ENCODE measurements at places on chromosomes 4 and X. TPM values are rescaled to one million over a fixed set of nuclear protein-coding genes. Genes with fewer than 3 reads are reported as not detected.
A peak's percentile ranks its signal among the peaks of the same experiment; 100 is the strongest.

- DNase-seq: no peak
Measured at GRCh38 chr4:146647615-146648460, 9.1 kb downstream of the POU4F2 start.

ZXDB gene
- total RNA-seq: 5.6 TPM

FTHL17 gene
- not detected for total RNA-seq

DNA sequence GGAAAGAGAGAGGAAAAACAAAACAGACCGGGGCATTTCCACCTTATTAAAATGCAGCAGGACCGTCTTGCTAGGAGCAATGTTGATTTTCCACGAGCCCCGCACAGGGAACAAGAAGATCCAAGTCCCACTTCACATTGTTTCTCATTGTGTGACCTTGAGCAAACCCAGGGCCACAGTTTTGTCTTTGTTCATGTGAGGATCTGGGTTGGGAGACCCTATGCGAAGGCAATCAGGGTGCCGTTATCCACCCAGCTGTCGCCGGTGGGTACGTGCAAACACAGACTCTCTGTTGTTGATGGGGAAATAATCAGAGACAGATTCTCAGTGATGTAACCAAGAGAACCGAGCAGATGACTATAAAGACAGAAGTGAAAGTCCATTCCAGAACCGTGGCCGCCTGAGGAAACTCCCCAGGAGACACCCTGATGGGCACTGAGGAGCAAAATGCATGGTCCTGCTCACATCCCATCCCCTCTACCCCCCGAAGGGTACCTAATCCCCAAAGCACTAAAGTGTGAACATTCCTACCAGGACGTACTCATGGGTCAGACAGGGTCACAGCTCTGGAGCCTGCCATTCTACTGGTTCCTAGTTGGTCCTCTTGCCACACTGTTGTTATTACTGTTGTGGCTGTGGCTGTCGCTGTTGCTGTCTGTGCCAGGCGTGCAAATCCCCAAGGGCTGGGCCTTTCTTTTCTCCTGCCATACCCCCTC is 102.7 kb upstream of the RBPJ start:
- no peak for DNase-seq

DNA sequence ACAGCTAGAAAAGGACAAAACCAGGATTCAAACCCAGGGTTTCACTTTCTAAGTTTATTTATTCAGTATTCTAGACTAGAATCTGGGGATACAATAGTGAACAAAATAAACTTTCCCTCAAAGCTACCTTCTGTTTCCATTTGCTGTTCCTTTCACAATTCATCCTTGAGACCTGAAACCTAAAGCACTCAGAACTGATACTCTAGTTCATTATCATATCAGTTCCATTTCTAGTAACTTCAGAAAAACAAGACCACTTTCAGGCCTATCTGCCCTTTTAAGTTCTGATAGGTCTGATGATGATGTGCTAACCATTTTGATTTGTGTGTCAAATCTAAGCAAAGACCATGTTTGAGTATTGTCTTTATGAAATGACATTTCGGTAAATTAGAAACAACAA is 7.8 kb upstream of the XK start:
- DNase-seq: no peak

DNA sequence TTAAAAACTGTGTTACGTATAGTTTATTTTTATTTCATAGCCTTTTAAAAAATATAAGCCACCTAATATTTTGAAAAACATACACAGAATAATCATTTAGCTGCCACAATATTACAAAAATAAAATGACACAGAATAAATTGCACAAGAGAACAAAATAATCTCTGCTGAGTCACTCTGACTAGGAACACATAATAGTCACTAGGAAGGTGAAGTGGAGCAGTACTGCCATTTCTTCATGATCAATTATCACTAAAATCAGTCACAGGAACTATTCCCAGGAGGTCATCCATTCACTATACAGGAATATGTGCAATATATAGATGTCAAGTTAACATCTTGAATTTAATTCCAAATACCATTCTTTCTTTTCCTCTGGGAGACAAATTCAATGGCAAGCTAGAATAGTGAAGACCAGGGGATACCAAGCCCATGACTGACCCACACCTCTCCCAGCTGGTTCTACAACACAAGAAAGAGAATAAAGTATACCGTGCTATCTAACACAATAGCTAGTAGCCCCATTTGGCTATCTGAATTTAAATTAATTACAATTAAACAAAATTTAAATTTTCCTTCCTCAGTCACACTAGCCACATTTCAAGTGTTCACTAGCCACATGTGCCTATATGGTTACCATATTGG is 5.9 kb downstream of the SMIM43 start:
- DNase-seq: no peak

ADGRG2 gene
- 0.58 TPM for total RNA-seq

- DNase-seq: no peak
Measured at GRCh38 chrX:139692506-139692849, 15.5 kb downstream of the MCF2 start.

- no peak for DNase-seq
Measured at GRCh38 chr4:85595098-85595775, 120.3 kb downstream of the ARHGAP24 start.

DNA sequence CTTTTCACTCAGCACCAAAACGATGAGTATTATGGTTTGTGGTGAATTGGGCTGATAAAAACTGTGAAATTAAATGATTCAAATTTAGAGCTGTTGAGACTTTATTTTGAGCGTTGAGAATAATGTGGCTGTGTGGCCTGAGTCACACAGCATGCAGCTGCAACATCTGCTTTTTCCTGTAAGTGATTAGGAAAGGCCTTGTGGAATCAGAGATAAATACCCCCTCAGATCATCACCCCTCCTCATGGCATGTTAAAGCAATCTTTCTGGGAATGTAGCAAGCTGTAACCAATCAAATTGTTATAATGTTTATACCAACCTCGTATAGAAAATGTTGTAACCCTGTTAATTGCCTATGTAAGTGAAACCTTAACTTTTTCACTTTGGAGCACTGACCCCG is 90.0 kb upstream of the GRPR start:
- no peak for DNase-seq

DNA sequence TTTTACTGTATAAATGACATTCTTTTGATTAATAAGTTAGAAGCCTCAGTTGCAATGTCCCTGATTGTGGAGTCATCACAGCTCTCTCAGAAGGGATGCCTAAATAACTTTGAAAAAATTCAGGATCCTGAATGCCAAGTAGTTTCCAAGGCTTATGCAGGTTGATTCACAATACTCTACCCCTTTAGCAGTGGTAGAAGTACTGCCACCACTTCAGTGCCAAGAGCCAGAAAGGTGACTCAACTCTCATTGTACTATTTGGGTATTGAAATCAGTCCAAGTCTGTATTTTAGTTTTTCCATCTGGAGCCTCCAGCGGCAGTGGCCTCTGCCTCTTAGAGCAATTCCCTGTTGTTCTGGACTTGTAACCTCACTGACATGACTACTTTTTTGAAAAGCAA is 320.1 kb upstream of the NDST4 start:
- no peak for DNase-seq

DNA sequence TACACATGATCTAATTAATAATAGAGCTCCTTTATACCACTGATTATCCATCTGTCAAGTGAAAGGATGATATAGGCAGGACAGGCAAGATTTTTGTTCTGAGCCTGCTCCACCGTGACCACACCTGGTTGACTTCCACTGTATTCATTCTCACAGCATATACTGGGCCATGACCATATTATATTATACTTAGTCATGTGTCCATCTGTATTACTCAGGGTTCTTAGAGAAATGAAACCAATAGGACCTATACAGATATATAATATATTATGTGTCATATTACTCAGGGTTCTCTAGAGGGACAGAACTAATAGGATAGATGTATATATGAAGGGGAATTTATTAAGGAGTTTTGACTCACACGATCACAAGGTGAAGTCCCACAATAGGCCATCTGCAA is 675.1 kb downstream of the GRXCR1 start:
- no peak for DNase-seq

ENAM gene
- not detected for total RNA-seq

DNA sequence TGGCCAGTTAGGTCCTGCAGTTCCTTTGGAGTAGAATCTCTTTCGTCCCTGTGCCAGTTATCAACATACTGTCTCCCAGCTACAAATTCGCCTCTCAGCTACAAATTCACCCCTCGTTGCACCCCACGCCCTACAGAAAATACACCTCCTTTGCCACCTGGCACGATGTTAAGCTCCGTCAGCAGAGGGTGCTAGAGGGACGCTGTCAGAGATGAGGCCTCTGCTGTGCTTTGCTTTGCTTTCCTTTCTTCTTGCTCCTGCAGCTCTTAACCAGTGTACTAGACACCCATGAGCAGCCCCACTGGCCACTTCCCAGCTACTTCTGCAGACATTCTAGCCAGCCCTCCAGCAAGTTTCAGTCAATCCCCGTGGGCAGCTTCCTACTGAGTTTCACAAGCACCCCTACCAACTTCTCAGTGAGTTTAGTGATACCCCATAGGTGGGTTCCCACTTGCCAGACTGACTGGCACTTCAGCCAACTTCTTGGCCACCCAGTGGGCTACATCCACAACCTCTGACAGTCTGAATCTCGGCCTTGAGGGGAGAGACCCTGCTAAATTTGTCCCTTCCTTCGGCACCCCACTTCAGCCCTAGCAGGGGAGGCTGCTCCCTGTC is 21.8 kb downstream of the HAUS3 start:
- peak; percentile 79 for DNase-seq

GRCh38 chrX:153564047-153564606 is 34.8 kb downstream of the CCNQ start:
- no peak for DNase-seq

DAPP1 gene
- not detected for total RNA-seq

DNA sequence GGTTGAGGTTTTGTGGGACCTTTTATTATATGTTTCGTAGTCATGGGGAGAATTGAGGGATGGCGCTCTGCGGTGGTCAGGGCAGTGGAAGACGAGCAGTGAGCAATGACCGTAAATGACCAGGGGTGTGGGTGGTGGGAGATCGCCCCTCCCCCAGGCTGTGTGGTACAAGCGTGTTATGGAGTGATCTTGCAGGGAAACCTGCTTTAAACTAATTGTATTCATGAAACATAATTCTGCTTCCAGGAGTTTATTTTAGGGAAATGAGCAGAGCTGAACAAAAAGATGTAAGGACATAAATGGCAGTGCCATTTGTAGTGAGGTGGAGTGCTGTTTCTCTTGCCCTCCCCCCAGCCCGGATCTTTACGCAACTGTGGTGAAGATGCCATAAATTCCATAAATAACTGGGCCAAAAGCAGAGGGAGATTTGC is 20.2 kb downstream of the GYG2 start:
- DNase-seq: peak; percentile 45

- peak; percentile 50 for DNase-seq
Measured at GRCh38 chr4:109560687-109561461, 828 bp downstream of the MCUB start.

GRCh38 chr4:140092094-140092851 is 61.7 kb downstream of the MAML3 start:
- peak; percentile 24 for DNase-seq

MCF2 gene
- total RNA-seq: 0.49 TPM

PAK3 gene
- total RNA-seq: 0.68 TPM

DNA sequence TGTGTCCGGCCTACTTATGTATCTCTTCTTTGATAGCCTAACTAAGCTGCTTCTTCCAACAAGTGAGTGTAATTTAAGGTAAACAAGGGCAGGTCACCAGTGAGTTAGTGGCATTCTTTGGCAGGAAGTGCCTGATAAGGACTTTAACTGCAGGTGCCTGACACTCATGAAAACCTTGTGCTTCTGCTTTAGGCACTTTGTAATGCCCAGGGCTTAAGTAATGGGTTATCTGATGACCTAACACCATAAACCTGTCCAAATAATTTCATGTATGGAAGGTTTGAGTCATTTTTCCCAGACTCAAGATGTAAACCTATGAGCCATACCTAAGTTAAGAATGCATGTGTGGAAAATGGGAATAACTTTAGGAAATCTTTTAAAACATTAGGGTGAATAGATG is 43.0 kb downstream of the BCOR start:
- DNase-seq: no peak

DNA sequence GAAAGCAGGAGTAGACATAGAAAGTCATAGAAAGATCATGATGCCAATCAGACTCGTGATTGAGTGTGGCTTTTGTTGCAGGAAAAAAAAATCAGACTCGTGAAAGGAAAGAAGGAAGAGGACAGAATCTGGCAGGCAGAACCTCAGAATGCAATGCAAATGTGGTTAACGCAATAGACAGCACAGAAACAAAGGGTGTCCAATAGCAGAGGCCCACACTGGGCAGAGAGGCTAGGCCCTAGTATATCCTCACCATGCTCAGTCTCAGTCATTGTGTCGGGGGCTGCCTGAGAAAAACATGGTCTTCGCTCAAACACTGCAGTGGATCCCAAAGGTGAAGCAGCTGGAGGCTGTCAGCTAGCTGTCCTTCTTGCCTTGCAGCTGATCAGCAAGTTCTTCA is 102.8 kb upstream of the MAOA start:
- no peak for DNase-seq

GRCh38 chrX:47587091-47587891 is 5.1 kb downstream of the TIMP1 start:
- no peak for DNase-seq

CT83 gene
- total RNA-seq: not detected

GATA1 gene
- total RNA-seq: not detected

DNA sequence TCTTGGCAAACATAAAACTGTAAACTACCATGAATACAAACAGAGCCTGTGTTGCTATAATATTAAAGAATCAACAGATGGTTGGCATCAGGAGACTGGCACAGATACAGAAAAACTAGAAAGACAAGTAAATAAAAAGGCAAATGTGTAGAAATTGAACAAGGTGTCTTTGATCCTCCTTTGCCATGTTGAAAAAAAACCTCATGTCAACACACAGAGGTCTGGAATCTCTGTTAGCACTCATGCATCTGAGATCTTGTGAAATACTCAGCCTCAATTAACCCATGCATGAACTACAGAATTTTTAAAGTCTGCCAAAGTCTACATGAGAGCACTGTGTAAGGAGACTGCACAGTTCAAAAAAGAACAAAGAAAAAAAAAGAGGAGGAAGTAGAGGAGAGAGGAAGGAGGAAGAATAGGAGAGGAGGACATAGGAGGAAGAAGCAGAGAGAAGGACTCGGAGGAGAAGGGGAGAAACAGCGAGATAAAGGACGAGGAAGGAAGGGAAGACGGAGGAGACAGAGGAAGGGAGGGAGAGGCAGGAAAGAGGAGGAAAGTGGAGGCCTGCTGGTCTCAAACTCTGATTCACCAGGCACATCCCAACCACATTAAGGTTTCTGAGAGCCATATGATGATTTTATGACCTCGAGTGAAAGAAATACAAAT is 52.8 kb downstream of the PRDM5 start:
- DNase-seq: peak; percentile 23

- no peak for DNase-seq
Measured at GRCh38 chr4:68465058-68465457, 17.8 kb downstream of the TMPRSS11E start.

DNA sequence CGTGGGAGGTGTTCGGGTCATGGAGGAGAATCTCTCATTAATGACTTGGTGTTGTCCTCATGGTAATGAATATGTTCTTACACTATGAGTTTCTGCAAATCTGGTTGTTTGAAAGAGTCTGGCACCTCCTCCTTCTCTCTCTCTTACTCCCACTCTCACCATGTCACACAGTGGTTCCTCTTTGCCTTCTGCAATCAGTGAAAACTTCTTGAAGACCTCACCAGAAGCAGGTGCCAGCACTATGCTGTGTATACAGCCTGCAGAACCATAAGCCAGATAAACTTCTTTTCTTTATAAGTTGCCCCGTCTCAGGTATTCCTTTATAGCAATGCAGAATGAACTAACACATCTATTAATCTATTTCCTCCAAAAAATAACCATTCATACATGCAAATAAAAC is 275.0 kb downstream of the ANTXR2 start:
- DNase-seq: no peak

GRCh38 chr4:140743194-140743931 is 12.8 kb downstream of the TBC1D9 start:
- DNase-seq: peak; percentile 42

- DNase-seq: peak; percentile 91
Measured at GRCh38 chr4:98446499-98447375, 185.6 kb downstream of the RAP1GDS1 start.
